ENCODE measurements at places on chromosomes 5 and 9.

- no peaks in the 10 kb centered on the region for H3K27me3 ChIP-seq
- peaks cover 3% of the 10 kb centered on the region for H3K36me3 ChIP-seq
- H3K4me3 ChIP-seq: no peak overlapping the region
- no peak for DNase-seq
- H3K4me1 ChIP-seq: peaks cover 16% of the 10 kb centered on the region
Observed at GRCh38 chr5:91386120-91386519, 3.0 kb upstream of the ARRDC3 start.

DNA sequence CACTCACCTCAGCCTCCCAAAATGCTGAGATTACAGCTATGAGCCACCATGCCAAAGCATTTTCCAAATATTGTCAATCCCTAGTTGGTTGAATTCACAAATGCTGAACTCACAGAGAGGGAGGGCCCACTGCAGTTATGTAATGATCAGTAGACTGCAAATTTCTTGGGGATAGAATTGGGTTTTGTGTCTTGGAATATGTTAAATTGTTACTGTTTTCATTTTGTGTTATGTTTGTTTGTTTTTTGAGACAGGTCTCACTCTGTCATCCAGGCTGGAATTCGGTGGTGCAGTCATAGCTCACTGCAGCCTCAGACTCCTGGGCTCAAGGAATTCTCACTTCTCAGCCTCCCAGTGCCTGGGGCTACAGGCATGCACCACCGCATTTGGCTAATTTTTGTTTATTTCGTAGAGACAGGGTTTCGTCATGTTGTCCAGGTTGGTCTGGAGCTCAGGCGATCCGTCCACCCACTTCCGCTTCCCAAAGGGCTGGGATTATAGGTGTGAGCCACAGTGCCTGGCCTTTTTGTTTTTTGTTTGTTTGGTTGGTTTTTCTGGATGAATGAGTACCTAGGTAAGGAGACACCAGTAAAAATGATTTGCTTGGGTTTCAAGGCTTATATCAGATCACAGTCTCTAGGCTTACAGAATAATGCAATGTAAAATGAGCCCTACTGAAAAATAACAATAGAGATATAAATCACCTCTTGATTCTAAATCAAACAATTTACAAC is 31.5 kb upstream of the LMNB1 start:
- no peaks in the 10 kb centered on the region for H3K36me3 ChIP-seq
- no peak overlapping the region for H3K27ac ChIP-seq
- no peak for DNase-seq
- H3K27me3 ChIP-seq: no peaks in the 10 kb centered on the region

- no peaks in the 10 kb centered on the region for H3K27me3 ChIP-seq
- DNase-seq: no peak
- H3K4me1 ChIP-seq: peaks cover 7% of the 10 kb centered on the region
- H3K36me3 ChIP-seq: no peaks in the 10 kb centered on the region
Observed at GRCh38 chr9:78986446-78986845, 585.3 kb upstream of the TLE4 start.

DNA sequence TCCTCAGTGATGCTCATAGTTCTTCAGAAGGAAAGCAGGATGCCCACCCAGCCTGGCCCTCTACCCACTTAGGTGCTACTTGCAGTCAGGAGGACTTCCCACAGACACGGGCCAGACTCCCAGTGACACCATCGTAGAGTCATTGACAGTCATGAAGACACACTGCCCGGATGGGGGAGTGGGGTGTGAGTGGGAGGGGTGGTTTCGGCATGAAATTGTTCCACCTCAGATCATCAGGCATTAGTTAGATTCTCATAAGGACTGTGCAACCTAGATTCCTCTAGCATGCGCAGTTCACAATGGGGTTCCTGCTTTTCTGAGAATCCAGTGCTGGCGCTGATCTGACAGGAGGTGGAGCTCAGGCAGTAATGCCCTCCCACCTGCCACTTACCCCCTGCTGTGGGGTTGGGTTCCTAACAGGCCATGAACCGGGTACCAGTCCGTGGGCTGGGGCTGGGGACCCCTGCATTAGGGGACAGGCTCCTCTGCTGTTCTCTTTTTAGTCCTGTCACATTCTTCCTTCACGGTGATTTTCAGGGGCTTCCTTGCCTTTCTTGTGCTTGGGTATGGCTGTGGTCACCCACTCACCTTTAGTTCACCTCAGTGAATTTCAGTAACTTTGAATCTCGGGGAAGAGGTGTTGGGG is 88.2 kb upstream of the ANKRD55 start:
- no peak overlapping the region for H3K4me3 ChIP-seq
- H3K4me1 ChIP-seq: peaks cover 22% of the 10 kb centered on the region
- no peak for DNase-seq
- no peaks in the 10 kb centered on the region for H3K27me3 ChIP-seq

DNA sequence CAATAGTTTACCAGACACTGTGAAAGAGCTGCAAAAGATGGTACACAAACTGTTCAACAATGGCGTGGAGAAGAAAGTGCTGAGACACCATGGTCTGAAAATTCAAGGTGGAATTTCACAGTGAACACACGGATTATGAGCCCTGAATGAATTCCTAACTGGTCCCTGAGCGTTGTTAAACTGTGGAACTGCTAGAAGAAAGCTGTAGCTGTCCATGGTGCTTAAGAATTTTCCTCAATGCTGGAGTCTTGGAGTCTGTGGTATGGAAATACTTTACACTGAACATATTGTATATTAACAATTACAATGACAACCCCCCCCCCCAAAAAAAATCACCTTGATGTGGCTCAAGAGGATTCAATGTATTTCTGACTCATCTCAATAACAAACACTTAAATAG is 68.5 kb downstream of the SLC24A2 start:
- no peaks in the 10 kb centered on the region for H3K36me3 ChIP-seq
- H3K4me3 ChIP-seq: no peak overlapping the region
- no peak overlapping the region for H3K27ac ChIP-seq
- H3K27me3 ChIP-seq: peaks cover 9% of the 10 kb centered on the region
- no peaks in the 10 kb centered on the region for H3K4me1 ChIP-seq
- DNase-seq: no peak

DNA sequence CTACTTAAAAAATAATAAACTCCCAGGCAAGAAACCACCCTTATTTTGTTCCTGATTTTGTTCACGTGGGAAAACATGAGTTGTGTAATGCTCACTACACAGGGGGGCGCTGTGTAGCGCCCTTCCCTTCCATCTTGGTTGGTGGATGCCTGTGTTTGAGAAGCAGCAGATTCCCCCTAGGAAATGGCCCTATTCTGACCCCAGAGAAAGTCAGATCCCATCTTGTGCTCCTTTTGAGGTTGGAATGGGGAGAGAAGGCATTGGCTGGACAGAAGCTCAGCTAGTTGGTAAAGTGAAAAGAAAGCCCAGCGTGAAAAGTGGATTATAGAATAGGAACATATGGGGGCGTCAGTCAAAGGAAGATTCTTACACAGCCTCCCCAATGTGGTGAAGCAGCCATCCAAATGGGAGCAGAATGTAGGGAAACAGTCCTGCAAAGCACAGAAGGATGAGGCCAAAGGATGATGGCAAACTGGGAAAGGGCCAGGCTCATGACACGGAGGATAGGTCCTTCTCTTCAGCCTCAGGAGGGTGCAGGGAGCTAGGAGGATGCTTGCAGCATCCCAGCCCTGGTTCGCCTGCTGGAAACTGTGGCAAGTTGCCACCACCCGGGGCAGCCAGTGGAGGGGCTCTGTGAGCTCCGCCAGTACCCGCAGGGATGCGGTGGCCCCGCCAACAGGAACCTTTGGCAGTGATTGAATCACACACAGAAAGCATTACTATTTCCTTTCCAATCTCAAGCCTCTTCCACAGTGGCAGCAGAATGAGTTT is 314.2 kb upstream of the DAP start:
- peaks cover 5% of the 10 kb centered on the region for H3K36me3 ChIP-seq
- H3K4me3 ChIP-seq: no peak overlapping the region
- H3K27ac ChIP-seq: no peak overlapping the region
- no peaks in the 10 kb centered on the region for H3K27me3 ChIP-seq
- no peaks in the 10 kb centered on the region for H3K4me1 ChIP-seq

DNA sequence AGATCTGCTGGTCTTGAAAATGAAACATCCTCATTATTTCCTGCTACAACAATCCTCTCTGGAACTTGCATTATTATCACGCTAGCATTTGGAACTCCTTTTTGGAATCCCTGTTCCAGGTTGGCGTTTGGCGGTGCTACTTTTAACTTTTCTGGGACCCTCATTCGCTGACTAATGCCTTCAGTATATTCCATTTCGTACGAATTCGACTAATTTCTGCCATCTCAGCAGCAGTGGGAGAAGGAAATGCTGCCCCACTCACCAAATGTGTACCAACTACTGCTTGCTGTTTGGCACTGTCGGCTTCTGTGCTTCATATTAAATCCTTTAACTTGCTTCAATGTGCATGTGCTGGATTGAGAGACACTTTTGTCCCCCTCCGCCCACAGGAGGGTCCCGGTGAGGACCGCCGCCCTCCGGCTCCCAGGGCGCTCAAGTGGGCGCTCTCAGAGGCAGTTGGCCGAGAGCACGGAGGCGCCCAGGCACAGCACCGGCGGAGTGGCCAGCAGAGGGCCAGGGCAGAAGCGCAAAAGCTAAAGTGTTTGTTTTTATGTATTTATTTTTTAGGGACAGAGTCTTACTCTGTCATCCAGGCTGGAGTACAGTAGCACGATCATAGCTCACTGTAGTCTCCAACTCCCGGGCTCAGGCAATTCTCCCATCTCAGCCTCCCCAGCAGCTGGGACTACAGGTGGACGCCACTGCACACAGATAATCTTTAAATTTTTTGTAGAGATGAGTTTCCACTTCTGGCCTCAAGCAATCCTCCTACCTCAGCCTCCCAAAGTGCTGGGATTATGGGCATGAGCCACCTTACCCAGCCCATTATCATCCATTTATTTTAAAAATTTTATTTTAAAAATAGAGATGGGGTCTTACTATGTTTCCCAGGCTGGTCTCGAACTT is 11.9 kb downstream of the PDE6A start:
- peaks cover under 1% of the 10 kb centered on the region for H3K4me1 ChIP-seq
- H3K27me3 ChIP-seq: peaks cover 10% of the 10 kb centered on the region
- no peak overlapping the region for H3K27ac ChIP-seq
- no peak for DNase-seq
- no peak overlapping the region for H3K4me3 ChIP-seq
- no peaks in the 10 kb centered on the region for H3K36me3 ChIP-seq

- H3K4me1 ChIP-seq: peaks cover 11% of the 10 kb centered on the region
- DNase-seq: no peak
- H3K4me3 ChIP-seq: no peak overlapping the region
- peaks cover 15% of the 10 kb centered on the region for H3K36me3 ChIP-seq
- H3K27ac ChIP-seq: no peak overlapping the region
- no peaks in the 10 kb centered on the region for H3K27me3 ChIP-seq
Observed at GRCh38 chr5:140251527-140251973, 51.4 kb downstream of the PFDN1 start.

- peaks cover 4% of the 10 kb centered on the region for H3K4me1 ChIP-seq
- peaks cover 4% of the 10 kb centered on the region for H3K36me3 ChIP-seq
- no peak for DNase-seq
- no peak overlapping the region for H3K4me3 ChIP-seq
- no peaks in the 10 kb centered on the region for H3K27me3 ChIP-seq
Observed at GRCh38 chr9:17936365-17936764, 357.5 kb downstream of the SH3GL2 start.

DNA sequence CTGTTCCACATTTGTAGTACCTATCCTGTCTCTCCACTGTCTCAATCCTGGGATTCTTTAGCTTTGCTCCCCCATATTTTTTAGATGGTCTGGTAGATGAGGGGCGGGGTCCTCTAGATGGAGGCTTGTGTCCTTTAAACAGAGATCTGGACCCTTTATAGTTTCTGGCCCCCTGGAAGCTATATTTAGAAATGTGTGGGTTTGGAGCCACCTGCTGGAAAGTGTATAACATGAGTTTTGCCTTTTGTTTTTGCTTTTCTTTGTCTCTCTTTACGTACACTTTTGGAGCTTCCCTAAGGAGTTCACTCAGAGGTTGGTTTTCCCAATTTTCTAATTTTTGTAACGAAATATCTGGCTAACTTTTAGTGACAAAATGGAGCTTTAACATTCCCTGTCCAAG is 110.7 kb downstream of the CFAP95 start:
- no peak for DNase-seq
- no peak overlapping the region for H3K4me3 ChIP-seq
- no peaks in the 10 kb centered on the region for H3K36me3 ChIP-seq
- H3K4me1 ChIP-seq: no peaks in the 10 kb centered on the region
- H3K27ac ChIP-seq: no peak overlapping the region

- no peak for DNase-seq
- H3K4me1 ChIP-seq: peaks cover 5% of the 10 kb centered on the region
- H3K27ac ChIP-seq: no peak overlapping the region
- H3K36me3 ChIP-seq: no peaks in the 10 kb centered on the region
Observed at GRCh38 chr5:2007496-2007877, 124.8 kb upstream of the IRX4 start.

GRCh38 chr5:76990899-76991459 is 38.1 kb downstream of the CRHBP start:
- peaks cover 7% of the 10 kb centered on the region for H3K4me1 ChIP-seq
- H3K4me3 ChIP-seq: no peak overlapping the region
- DNase-seq: no peak
- no peak overlapping the region for H3K27ac ChIP-seq
- peaks cover 4% of the 10 kb centered on the region for H3K27me3 ChIP-seq

DNA sequence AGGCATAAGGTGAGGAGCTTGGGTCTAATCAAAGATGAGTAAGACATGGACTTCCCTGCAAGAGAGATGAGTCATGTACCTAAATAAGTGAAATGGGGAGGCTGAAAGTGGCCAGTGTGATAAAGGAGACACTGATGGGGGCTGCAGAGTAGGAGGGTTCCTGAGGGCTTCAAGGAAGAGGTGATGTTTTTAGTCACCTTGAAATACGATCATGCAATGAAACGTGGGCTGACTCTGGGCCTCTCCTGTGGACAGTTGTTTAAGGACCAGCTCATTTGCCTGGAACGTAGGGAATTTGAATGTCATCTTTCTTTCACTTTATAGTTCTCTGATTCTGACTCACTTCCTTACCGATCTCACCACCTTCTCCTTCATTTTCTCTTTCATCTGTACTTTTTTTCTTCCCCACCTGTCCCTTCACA is 49.6 kb upstream of the CPLX2 start:
- H3K27ac ChIP-seq: no peak overlapping the region
- DNase-seq: no peak
- H3K27me3 ChIP-seq: peaks cover 21% of the 10 kb centered on the region
- H3K36me3 ChIP-seq: no peaks in the 10 kb centered on the region
- no peaks in the 10 kb centered on the region for H3K4me1 ChIP-seq

GRCh38 chr5:77957516-77957915 is 181.4 kb upstream of the TBCA start:
- H3K4me3 ChIP-seq: peak overlapping the region; percentile 75
- peaks cover 89% of the 10 kb centered on the region for H3K27me3 ChIP-seq
- peaks cover 8% of the 10 kb centered on the region for H3K4me1 ChIP-seq
- no peaks in the 10 kb centered on the region for H3K36me3 ChIP-seq
